ENCODE measurements at places on chromosomes 7 and 10. TPM values are rescaled to one million over a fixed set of nuclear protein-coding genes. Genes with fewer than 3 reads are reported as not detected.

CLIP2 gene
- 69.2 TPM for total RNA-seq

NYAP1 gene
- total RNA-seq = 0.72 TPM

KLLN gene
- total RNA-seq = 0.66 TPM

FGFBP3 gene
- 0.29 TPM for total RNA-seq

CCL26 gene
- not detected for total RNA-seq

ELFN1 gene
- under 0.01 TPM for total RNA-seq

FFAR4 gene
- total RNA-seq = not detected

MIOS gene
- 25.8 TPM for total RNA-seq

RNF32 gene
- 0.14 TPM for total RNA-seq

NUTM2E gene
- total RNA-seq = not detected

CPED1 gene
- total RNA-seq = 143 TPM

SEMA3A gene
- 18.4 TPM for total RNA-seq

SRRM3 gene
- 0.66 TPM for total RNA-seq

GRM3 gene
- not detected for total RNA-seq

ARMS2 gene
- total RNA-seq = not detected

DNAH11 gene
- not detected for total RNA-seq

FXYD4 gene
- not detected for total RNA-seq

ANKRD1 gene
- total RNA-seq = 7.0 TPM

ADAM12 gene
- 30.4 TPM for total RNA-seq

PDE6C gene
- not detected for total RNA-seq

PRDX3 gene
- 182 TPM for total RNA-seq

SLC39A12 gene
- total RNA-seq = not detected

PGAM2 gene
- not detected for total RNA-seq

OR2F2 gene
- not detected for total RNA-seq

MXI1 gene
- total RNA-seq = 4.3 TPM

ATOH7 gene
- not detected for total RNA-seq

VGF gene
- total RNA-seq = not detected

HERPUD2 gene
- 26.1 TPM for total RNA-seq

GNAT3 gene
- total RNA-seq = not detected

RASSF4 gene
- 3.0 TPM for total RNA-seq

SPDYE11 gene
- not detected for total RNA-seq

MRPS17 gene
- 10.9 TPM for total RNA-seq

NANOS1 gene
- total RNA-seq = 0.66 TPM

CACNB2 gene
- total RNA-seq = 0.14 TPM

MYPN gene
- 1.3 TPM for total RNA-seq

GRID2IP gene
- total RNA-seq = not detected

ZMIZ1 gene
- 38.2 TPM for total RNA-seq

CASTOR2 gene
- 10.1 TPM for total RNA-seq

ADAMTS14 gene
- 2.2 TPM for total RNA-seq

ADAM22 gene
- total RNA-seq = 0.86 TPM

ACTL6B gene
- total RNA-seq = not detected

GJD4 gene
- not detected for total RNA-seq

KLF14 gene
- total RNA-seq = 0.22 TPM

ZNF394 gene
- total RNA-seq = 31.9 TPM

CYP2C9 gene
- total RNA-seq = not detected

SNCG gene
- 3.9 TPM for total RNA-seq

LIPJ gene
- not detected for total RNA-seq

KIAA1549 gene
- total RNA-seq = 3.3 TPM

ITGA8 gene
- total RNA-seq = under 0.01 TPM

SYT15 gene
- 0.43 TPM for total RNA-seq

GCK gene
- total RNA-seq = not detected

MRLN gene
- total RNA-seq = not detected

TLX1 gene
- not detected for total RNA-seq

CYP2E1 gene
- total RNA-seq = 3.5 TPM
